ENCODE measurements at places on chromosomes 3 and 15.

DNA sequence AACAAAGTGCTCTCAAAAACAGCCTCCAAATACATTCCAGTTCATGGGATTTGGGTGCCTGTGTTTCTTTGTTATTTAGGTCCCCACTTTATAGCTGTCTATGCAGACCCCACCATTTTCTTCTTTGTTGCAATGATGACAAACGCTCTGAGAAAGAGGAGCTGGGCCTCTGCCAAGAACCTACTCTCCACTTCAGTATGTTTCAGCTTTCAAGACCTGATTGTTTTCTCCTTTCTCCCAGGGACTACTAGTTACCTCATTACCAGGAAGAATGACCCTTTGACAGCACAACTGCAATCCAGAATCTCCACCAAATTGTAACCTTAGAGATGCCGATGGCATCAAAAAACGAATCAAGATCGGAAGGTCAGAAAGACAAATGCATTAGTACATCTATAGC, 236.8 kb downstream of the MEIS2 start:
- no peak for DNase-seq

DNA sequence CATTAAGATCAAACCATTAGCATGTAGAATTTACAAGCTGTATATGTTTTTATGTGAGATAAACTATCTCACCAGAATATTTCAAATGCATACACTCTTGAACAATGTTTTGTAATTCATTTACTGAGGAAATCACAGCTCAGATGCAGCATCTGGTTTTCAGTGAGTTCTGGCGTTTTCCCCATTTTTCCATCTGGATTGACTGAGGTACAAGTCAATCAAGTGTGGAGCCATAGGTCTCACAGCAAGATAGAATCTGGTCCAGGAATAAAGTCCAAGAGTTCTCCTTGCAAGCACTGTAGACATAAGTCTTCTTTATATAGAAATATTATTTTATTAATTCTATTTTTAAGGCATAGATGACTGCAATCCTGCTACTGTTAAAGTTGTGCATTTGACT, 219.3 kb downstream of the ZBBX start:
- DNase-seq = no peak

GRCh38 chr3:38992117-38992760, 59.5 kb downstream of the SCN11A start:
- no peak for DNase-seq

DNA sequence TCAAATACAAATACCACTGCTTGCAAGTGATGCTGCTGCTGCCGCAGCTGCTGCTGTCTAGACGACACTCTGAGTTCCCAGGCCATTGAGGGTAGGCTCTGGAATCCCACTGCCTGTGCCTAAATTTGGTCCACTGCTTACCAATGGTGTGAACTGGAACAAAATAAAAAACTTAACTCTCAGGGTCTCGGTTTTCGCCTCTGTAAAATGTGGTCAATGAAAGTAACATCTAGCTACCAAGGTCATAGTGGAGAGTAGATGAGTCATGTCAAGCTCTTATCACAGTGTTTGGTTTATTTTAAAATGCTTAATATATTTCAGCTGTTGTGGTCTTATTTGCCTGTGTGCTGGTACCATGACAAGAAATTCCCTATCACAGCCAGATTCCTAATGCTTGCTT, 299.3 kb downstream of the CLSTN2 start:
- DNase-seq = no peak

DNA sequence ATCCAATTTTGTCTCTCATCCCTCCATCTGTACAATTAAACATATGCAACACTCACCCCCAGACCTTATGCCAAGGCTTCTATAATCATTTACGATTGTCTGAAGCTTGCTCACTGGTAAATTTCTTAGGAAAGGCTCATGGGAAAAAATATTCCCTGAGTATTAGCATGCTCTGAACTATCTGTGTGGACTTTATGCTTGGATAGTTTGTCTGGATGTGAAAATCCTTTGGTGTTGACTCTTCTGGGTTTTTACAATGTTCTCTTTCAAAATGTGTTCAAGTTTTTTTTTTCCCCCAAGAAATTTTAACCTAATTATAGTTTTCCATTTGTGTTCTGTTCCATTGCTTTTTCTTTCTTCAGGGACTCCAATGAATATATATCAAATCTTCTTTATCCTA, 19.9 kb upstream of the TTBK2 start:
- DNase-seq = no peak

- DNase-seq = no peak
These were observed 2.2 kb downstream of the STARD9 start for GRCh38 chr15:42577514-42578031.

DNA sequence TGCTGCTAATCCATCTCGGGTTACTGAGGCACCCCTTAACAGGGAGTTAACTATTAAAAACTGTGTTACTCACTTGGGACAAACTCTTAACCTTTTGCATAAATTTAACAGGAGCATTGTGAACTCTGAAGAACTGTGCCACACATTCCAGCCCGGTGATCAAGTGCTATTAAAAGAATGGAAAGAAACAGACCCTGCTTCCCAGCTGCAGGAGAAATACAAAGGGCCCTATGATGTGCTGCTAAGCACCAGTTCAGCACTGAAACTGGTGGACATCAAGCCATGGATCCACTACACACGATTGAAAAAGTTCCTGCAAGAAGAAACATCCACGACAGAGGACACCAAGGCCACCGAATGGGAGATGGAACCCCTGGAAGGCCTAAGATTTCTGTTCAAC, 114.7 kb upstream of the PLCL2 start:
- no peak for DNase-seq

DNA sequence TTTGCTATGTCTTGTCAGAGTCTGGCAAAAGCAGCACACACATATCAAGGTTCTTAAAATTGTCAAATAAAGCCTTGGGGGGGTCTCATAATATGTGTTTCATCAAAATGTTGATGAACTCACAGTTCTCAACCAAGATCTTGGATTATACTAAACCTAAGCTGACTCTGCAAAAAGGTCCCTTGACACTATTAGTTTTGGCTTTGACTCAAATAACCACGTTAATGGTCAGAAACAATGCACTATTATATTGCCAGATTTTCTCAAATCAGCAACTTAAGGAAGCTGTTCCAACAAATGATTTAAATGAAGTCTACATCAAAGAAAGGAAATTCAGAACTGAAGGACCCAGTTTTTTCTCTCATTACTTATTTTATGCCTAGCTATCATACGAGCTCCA, 1063.9 kb downstream of the ROBO1 start:
- DNase-seq = no peak

- no peak for DNase-seq
These were observed 34.3 kb downstream of the AMOTL2 start for GRCh38 chr3:134339913-134340312.

DNA sequence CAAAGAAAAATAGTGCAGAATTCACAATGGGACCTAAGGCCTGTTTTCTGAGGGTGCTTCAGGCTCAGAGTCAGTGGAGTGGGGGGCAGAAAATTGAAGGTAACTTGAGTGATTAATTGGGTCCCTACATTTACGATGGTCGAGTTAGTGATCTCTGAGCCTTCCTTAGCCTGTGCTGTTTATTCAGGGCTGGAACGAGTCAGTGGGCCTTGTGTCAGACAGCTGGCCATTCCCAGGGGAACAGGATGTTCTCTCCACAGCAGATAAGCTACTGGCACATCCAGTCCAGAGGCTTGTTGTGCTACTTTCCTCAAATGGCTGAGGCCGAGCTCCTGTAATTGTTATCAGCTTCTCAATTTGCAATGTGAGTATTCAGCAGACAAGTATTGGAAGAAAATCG, 29.2 kb upstream of the CNTN3 start:
- DNase-seq = no peak

GRCh38 chr3:108477511-108478147, 32.8 kb downstream of the MYH15 start:
- DNase-seq = no peak

DNA sequence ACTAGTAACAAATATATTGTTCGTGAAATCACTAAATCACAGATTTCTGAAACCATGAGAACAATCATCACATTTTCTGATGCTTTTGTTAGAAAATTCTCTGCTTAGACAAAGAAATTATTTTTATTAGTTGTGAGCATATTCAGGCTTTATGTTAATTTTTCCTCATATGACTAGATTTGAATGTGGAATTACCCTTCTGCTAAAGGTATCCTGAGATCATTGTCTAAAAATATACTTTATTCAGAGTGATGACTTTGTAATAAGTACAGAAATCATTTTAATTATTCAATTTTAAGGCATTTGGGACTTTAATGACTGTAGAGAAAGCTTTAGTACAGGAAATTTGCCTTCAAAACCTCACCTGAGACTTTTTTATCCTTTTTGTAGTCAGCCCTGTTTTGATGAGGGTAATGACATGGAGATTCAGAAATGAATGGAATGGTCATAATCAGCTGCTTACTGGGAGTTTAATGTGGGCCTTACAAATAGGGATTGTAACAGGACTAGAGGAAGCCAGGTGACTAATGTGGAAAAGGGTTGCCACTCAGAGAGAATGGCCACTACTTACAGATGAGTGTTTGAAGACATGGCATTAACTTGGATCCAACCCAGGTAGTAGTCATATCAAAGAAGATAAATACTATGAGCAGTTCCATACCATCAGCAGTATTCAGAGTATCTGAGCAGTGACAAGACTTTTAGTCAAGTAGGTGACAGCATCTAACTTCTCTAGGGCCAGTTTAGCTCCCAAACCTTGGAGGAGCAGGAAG, 148.3 kb downstream of the MBNL1 start:
- DNase-seq = no peak

DNA sequence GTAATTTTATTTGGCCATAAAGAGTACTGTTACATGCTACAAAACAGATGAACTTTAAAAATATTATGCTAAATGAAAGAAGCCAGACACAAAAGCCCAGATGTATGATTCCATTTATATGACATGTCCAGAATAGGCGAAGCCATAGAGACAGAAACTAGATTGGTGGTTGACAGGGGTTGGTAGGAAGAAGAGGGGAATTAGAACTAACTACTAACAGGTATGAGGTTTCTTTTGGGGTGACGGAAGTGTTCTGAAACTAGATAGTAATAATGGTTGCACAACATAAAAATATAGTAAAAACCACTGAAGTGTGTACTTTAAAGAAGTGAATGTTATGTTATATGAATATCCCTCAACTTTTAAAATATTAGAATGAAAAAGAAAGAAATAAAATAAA, 66.1 kb downstream of the GBE1 start:
- no peak for DNase-seq

GRCh38 chr15:79535536-79535935, 103.4 kb downstream of the MINAR1 start:
- DNase-seq = no peak

DNA sequence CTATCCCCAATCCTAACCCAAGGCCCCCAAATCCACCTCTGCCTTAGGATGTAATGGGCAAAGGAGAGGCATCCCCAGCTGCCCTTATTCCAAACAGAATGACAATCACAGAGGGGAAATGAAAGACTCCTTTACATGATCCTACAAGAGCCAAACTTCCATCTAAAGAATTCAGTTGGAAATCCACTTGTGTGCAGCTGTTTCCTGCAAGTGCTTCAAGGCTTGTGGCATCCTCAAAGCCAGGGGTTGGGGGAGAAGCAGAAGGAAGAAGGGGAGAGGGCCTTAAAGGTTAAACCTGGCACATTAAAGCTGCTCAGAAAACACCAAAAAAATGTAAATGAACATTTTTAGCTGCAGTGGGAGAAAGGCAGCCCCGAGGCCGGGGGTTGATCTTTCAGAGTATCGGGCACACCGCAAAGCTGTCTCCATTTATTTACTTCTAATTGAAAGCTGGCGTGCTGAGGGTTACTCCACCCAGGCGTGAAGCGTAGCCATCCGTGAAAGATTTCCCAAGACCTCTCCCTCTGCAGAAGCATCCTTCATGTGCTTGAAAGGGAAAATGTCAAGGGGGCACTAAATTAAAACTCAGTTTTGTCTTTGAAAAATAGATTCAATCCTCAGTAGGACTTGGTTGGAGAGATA, 217.8 kb downstream of the SHQ1 start:
- no peak for DNase-seq

- DNase-seq = peak; percentile 59
These were observed 184.5 kb downstream of the FEZF2 start for GRCh38 chr3:62188681-62189375.

GRCh38 chr15:84824260-84825007, 7.3 kb downstream of the ALPK3 start:
- no peak for DNase-seq

DNA sequence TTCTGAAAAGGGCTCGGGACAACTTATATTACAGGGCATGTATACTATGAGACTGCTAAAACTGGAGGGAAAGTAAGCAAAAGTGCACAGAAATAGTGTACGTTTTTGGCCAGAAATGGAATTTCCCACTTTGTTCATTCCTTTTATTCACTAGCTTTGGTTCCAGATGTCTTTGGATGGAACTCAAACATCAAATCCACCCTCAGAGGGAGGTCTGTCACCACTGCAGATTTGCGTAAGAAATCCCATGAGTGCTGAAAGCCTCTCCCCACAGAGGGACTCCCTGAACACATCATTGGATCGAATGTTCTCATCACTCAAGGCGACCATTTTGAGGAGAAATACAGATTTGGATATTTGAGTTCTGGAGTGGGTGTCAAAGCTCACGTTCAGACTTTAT, 71.6 kb downstream of the FEM1B start:
- no peak for DNase-seq

DNA sequence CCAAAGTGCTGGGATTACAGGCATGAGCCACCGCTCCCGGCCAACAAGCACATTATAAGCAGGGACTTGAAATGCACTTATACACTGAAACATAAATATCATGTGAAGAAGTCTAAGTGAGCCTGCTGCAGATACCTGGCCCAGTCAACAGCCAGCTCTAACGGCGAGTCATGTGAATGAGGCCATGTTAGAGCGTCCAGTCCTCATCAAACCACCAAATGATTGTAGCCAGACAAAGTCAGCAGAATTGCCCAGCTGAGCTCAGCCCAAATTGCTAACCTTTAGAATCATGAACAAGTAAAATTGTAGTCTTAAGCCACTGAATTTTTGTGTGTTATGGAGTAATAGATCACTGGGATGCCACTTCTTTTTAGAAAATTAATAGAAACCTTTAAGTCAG, 37.8 kb upstream of the UACA start:
- no peak for DNase-seq

GRCh38 chr3:9826815-9827573, 16.8 kb downstream of the RPUSD3 start:
- DNase-seq = no peak

- no peak for DNase-seq
These were observed 212.1 kb downstream of the ATP8B4 start for GRCh38 chr15:49906966-49907365.

GRCh38 chr15:89874926-89875564, 18.7 kb downstream of the AP3S2 start:
- DNase-seq = no peak

Data from left renal cortex interstitium (tissue), 4 donors.